GM23338 (cell line): ENCODE measurements at places on chromosomes 7 and 10. TPM values are rescaled to one million over a fixed set of nuclear protein-coding genes. Genes with fewer than 3 reads are reported as not detected.
A peak's percentile ranks its signal among the peaks of the same experiment; 100 is the strongest.

GRCh38 chr7:24737281-24737680, 20.0 kb downstream of the GSDME start:
- no peak for DNase-seq
- H3K36me3 ChIP-seq: no peaks in the 10 kb centered on the region
- no peak overlapping the region for H3K27ac ChIP-seq
- H3K4me1 ChIP-seq: 0 out of 2 replicates have a peak, but pooled peaks cover 5% of the 10 kb centered on the region
- no peak overlapping the region for H3K4me3 ChIP-seq

DNA sequence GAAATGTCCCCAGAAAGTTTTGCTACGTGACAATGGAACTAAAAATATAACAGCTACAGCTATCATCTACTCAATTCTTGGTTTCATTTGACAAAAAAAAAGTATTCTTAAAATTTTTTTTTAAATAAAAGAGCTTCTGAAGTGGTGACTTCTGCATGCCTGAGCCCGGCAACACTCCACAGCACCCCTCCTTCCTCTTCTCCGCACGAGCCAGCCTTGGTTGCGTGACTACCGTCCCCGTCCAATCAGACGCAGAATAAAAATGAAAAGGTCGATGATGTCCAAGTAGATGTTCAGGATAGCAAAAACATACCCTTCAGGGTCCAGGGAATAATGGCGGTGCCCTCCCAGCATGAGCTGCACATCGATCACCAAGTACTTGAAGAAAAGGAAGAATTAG, 34.5 kb upstream of the GATAD1 start:
- 0 out of 2 replicates have a peak, but pooled peaks cover 6% of the 10 kb centered on the region for H3K4me1 ChIP-seq
- DNase-seq: no peak
- no peaks in the 10 kb centered on the region for H3K36me3 ChIP-seq
- no peak overlapping the region for H3K27ac ChIP-seq

- no peaks in the 10 kb centered on the region for H3K36me3 ChIP-seq
- H3K27ac ChIP-seq: peak overlapping the region; percentile 9
- no peak overlapping the region for H3K4me3 ChIP-seq
- DNase-seq: peak; percentile 75
Measured at GRCh38 chr7:12199363-12199762, 11.7 kb upstream of the TMEM106B start.

- no peak overlapping the region for H3K4me3 ChIP-seq
- H3K36me3 ChIP-seq: peaks cover 9% of the 10 kb centered on the region; the same call in 1 of the 2 replicates
- no peaks in the 10 kb centered on the region for H3K27me3 ChIP-seq
- DNase-seq: no peak
- H3K27ac ChIP-seq: no peak overlapping the region
- H3K4me1 ChIP-seq: no peaks in the 10 kb centered on the region
Measured at GRCh38 chr10:119675483-119676170, 24.4 kb downstream of the BAG3 start.

DNA sequence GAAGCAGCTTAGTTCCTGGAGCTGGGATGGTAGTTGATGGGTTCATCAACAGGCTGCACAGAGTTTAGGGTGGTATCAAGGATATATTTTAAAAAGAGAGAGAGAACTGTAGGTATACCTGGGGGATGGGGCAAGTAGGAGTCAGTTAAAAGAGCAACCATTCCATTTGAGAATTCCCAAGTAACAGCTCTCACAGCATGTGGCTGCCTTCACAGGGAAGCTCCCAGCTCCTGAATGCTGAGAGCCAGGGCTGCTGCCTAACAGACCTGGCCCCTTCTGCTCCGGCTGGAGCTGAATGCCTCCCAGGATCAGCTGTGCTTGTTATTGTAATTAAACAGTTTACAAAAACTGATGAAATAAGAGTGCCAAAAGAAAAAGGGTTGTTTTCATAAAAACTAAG, 58.8 kb upstream of the GPR26 start:
- peak; percentile 88 for DNase-seq
- no peaks in the 10 kb centered on the region for H3K36me3 ChIP-seq
- H3K27me3 ChIP-seq: no peaks in the 10 kb centered on the region
- peaks cover 37% of the 10 kb centered on the region for H3K4me1 ChIP-seq
- peak overlapping the region; percentile 24; the same call in 1 of the 2 replicates for H3K4me3 ChIP-seq

- no peaks in the 10 kb centered on the region for H3K27me3 ChIP-seq
- H3K4me1 ChIP-seq: no peaks in the 10 kb centered on the region
- H3K36me3 ChIP-seq: no peaks in the 10 kb centered on the region
Measured at GRCh38 chr10:97171001-97171400, 14.8 kb downstream of the SLIT1 start.

GRCh38 chr7:151378496-151379192, 31.2 kb downstream of the WDR86 start:
- no peaks in the 10 kb centered on the region; the same call in 1 of the 2 replicates for H3K36me3 ChIP-seq
- peaks cover 18% of the 10 kb centered on the region for H3K4me1 ChIP-seq
- H3K4me3 ChIP-seq: no peak overlapping the region
- no peak overlapping the region for H3K27ac ChIP-seq

DNA sequence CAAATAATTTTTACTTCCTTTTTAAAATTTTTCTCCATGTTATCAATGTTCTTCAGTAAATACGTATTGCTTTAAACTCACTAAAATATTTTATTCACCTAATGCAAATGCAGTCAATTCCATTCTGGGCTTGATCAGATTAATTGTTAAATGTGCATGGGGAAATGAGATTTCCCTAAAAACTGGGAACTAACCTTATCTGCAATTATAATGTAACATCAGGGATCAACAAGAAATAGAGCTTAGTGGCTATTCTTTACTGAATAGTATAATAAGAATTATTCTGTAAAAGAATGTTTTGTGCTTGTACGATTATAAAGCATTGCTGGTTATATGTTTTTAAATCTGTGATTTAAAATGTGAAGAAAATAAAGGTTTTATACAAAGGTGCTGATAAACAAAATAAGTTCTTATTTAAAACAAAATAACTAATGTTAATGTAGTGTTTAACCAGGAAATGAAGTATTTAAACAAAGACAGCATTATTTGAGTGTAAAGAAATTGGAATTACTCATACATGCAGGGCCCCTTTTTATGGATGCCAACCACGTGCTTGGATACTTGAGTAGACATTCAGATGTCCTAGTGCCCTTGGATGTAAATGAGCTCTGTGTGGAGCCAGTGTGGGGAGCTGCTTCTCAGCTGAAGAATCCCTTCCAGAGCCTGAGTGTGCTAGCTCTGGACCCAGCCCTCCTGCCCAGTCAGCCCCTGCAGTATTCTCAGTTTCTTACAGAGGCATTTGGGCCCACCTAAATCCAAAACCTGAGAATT, 84.2 kb downstream of the REEP3 start:
- H3K27ac ChIP-seq: no peak overlapping the region
- H3K4me3 ChIP-seq: no peak overlapping the region
- no peaks in the 10 kb centered on the region for H3K36me3 ChIP-seq
- H3K4me1 ChIP-seq: 0 out of 2 replicates have a peak, but pooled peaks cover 9% of the 10 kb centered on the region
- H3K27me3 ChIP-seq: no peaks in the 10 kb centered on the region

- DNase-seq: no peak
- no peaks in the 10 kb centered on the region for H3K27me3 ChIP-seq
- no peak overlapping the region for H3K4me3 ChIP-seq
- H3K27ac ChIP-seq: no peak overlapping the region
- H3K36me3 ChIP-seq: no peaks in the 10 kb centered on the region
Measured at GRCh38 chr10:86090807-86091206, 275.8 kb downstream of the GRID1 start.

The NKX1-2 gene
- 37.0 and 39.4 TPM in 2 replicates for total RNA-seq

The STOX1 gene
- 2.2 and 2.7 TPM in 2 replicates for total RNA-seq

The IGFBP1 gene
- not detected in 2 replicates for total RNA-seq

The NUTM2A gene
- 0.27 TPM in 1 of 2 replicates, not detected in the other for total RNA-seq
